ENCODE measurements at places on chromosomes 2 and 18.

DNA sequence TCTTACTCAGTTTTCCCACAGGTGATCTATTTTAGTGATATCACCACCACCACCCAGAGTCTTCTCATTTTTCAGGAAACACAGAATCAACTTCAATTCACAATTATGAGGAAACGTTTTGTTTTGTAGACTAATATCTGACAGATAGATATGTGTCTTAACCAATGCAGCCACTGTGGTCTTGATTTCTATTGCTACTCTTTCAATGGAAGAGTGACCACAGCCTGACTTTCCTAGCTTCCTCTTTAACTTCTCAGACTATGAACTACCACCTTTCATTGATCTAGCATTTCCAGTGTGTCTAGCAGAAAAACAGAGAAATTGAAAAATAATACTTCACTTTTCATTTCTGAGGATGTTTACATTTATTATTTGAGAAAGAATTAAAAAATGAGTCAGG is 20.5 kb downstream of the ADAM17 start:
- DNase-seq, result no peak

DNA sequence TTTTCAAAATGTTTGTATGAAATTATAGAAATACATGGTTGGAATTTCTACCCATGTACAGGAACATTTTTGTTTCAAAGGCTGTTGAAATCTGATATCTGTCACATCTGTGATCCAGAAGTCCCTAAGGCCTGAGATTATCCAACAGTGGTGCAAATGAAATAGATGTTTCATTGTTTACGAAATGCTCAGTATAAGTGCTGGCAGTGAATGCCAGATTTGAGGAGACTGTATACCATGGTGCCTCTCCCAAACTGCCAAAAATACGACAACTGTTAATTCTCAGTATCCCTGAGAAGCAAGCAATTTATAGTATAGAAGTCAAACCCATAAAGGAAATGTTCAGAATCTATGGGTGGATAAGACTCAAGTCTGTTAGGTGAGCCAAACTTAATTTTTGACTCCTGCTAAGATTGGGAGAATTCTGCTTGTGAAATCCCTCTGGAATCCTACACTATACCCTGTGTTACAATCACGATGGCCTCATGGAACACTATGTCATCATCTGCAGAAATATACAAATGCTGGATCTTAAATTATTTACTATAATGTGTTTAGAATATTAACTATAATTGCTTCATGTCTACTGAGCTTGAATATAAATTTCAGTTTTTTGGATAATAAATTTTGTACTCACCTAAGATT is 71.2 kb upstream of the DOCK10 start:
- no peak for DNase-seq

DNA sequence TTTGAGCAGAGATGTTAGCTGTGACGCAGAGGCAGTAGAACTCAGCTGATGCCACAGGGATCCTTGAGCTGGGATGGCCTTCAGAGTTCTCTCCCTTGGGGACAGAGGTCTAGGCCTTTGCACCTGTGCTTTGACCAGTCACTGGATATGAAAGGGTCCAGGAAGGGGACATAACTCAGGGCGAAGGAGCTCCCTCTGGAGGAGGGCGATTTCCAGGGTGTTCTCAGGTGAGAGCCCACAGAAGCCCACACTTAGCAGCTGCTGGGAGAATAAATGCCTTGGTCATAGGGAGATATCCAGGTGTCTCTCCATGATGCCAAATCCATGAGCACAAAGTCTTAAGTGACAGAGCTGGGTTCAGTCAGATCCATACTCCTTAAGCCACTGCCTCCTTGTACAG is 369.2 kb downstream of the NYAP2 start:
- DNase-seq, result no peak

DNA sequence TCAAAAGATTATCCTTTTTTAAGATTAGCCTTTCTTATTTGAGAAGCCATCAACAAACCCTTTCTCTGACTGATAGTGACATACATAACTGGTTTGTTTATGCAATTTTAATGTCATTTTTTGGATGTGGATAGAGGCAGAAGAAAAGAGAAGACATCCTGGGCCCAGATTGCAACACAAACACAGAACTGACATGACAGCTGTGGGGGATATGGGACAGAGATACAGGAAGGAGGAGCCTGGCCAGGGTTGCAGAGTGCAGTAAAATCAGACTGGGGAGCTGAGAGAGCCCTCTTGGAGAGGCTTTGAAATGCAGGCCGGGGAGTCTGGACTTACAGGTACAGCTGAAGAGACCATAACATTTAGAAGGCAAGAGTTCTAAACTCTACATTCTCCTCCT is 65.1 kb downstream of the SIGLEC15 start:
- no peak for DNase-seq

GRCh38 chr2:149221898-149222297 is 108.5 kb upstream of the LYPD6 start:
- no peak for DNase-seq

DNA sequence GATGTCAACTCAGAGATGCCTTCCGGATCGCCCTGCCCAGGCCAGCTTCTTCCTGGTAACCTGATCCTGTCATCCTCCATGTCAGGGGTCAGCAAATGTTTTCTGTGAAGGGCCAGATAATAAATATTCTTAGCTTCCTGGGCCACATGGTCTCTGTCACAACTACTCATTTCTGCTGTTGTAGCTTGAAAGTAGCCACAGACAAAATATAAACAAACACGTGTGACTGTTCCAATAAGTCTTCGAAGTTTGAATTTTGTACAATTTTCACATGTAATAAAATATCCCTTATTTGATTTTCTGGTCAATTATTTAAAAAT is 35.8 kb downstream of the ANXA4 start:
- DNase-seq, result no peak

GRCh38 chr2:16900405-16901025 is 234.9 kb upstream of the CYRIA start:
- no peak for DNase-seq

DNA sequence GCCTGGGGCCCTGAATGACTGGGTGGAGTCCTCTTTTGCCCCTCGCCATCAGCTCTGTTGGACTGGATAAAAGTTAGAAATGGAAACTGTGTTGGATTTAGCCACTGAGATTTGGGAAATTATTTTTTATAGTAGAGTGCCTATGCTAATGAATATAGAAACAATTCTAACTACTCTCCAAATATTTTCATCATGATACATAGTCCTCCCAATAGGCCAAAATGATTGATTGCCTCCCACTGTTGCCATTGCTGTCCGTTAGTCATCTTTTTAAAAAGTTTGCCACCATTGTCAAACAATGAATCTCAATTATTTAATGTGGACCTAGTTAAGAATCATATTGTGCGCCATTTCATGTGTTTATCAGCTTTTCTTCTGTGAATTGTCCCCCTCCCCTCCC is 417.0 kb downstream of the GALR1 start:
- no peak for DNase-seq

GRCh38 chr2:168753765-168754329 is 48.6 kb upstream of the NOSTRIN start:
- no peak for DNase-seq

DNA sequence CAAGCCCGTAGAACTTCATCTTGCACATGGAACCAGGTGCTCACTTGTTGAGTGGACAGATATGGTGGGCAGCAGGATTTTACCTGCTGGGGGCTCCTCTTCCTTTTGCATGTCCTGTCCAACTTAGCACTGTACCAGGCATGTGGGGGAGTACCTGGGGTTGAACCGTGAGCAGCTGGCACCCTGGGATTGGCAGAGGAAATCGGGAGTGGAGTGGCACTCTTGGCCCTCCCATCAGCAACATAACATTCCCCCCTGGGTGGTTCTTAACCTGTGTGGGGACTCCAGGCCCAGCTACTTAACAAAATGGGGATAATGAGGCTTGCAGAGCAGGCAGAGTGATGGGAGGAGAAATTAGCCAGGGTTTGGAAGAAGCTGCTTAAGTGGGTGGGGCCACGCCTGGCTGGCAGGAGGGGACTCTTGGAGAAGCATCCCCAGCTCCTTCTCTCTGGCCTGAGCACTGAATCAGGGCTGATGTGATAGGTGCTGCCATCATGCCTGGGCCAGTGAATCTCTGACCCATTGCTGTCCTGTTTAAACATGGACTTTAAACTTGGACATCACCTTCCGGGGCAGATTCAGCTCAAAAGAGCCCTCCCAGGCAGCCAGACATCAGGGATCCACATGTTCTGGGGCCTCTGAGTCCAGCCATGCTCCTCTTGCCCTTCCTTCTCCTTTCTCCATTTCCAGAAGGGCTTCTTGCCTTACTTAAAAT is 15.5 kb downstream of the FOSL2 start:
- DNase-seq, result no peak

DNA sequence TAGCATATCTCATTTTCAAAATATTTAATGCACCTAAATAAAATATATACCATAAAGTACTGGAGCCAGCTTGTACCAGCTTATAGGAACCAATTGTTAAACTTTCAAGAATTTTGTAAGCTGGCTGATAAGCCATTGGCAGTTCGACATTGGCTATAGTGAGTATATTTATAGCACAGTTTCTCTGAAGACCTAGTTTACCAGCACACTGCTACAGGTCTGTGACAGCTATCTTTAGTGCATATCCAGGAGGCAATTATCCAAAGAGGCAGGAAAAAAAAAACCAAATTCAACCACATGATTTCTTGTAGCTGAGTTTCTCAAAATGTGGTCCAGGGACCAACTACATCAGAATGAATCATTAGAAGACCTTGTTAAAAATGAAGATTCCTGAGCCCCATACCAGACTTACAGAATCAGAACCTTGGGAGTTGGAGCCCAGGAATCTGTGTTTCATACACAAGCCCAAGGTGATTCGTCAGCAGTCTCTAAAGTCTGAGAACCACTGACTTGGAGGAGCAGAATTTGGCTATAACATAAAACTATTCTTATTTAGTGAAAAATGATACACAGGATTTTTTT is 279.0 kb upstream of the NRP2 start:
- no peak for DNase-seq

- no peak for DNase-seq
Measured at GRCh38 chr2:40558761-40559160, 106.9 kb upstream of the SLC8A1 start.

GRCh38 chr18:28177828-28178635 is 1.1 kb upstream of the CDH2 start:
- no peak for DNase-seq

DNA sequence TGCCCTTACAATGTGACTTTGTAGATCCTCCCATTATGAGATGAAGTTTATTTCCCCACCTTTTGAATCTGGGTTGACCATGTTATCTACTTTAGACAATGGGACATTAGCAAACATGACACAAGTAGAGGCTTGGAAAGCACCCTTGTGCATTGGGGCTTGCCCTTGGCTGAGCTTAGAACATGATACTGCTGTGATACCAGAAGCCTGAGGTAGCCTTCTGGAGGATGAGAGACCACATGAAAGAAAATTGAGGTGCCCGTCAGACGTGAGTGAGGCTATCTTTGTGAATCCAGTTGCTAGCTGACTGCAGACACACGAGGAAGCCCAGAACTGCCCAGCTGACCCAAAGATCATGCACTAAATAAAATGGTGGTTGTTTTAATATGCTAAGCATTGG is 341.2 kb downstream of the CYP26B1 start:
- no peak for DNase-seq

- no peak for DNase-seq
Measured at GRCh38 chr2:63899639-63900038, 57.9 kb downstream of the UGP2 start.

DNA sequence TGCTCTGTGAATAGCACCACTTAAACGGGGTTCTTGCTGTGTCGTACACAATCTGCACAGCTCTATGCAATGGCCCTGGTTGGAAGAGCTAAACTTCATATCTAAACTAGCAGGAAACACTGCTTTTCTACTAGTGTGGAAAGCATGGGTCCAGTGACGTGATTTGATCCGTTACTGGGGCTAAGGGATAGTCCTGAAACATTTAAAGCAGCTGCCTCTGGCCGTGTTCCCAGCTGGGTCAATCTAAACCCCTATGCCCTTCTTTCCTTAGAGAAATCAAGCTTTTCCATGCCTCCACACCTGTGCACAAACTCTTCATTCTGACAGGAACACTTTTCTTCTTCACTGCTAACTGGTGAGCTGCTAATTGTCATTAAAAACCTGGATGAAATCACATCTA is 5.4 kb upstream of the IGFBP5 start:
- no peak for DNase-seq

- DNase-seq, result no peak
Measured at GRCh38 chr18:45851161-45851925, 25.9 kb downstream of the SIGLEC15 start.

GRCh38 chr2:133286326-133286922 is 281.8 kb downstream of the NCKAP5 start:
- DNase-seq, result no peak

DNA sequence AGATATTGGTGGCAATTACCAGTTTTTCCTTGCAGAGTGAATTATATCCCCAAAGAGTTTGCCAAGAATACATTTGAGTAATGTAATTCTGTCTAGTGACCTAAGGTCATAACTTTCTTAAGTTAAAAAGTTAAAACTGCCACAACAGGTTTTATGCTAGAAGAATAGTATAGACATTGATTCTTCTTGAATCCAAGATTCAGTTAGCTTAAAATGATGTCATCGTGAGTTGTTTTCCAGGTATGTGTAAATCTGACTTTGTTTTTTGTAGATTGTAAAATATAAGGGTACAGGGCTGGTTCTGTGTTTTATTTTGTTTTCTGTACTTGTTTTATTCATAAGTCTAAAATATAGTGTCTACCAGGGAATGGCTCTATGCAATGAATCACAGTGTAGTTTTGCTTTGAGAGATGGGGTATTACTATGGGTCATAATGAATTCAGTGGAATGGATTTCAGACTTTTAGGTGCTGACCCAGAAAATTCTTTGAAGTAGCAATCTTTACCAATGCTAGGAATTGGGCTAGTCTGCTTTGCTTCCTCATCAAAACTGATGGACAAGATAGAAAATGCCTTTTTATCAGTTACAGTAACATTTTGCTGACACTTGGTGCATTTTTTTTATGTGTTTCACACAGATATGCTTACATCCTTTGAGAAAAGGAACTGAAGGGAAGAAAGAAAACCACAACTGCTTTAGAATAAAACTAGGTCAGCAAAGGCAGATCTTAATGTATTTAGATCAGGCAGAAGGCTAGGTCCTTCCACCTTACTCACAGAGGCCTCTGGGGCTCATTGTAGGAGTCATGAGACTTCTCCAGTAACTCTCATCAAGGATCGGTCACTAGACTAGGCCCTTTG is 20.8 kb upstream of the MGAT5 start:
- DNase-seq, result no peak

- DNase-seq, result no peak
Measured at GRCh38 chr2:204434660-204435462, 110.4 kb upstream of the PARD3B start.

GRCh38 chr2:241011751-241012510 is 13.5 kb downstream of the SNED1 start:
- DNase-seq, result peak; percentile 11

DNA sequence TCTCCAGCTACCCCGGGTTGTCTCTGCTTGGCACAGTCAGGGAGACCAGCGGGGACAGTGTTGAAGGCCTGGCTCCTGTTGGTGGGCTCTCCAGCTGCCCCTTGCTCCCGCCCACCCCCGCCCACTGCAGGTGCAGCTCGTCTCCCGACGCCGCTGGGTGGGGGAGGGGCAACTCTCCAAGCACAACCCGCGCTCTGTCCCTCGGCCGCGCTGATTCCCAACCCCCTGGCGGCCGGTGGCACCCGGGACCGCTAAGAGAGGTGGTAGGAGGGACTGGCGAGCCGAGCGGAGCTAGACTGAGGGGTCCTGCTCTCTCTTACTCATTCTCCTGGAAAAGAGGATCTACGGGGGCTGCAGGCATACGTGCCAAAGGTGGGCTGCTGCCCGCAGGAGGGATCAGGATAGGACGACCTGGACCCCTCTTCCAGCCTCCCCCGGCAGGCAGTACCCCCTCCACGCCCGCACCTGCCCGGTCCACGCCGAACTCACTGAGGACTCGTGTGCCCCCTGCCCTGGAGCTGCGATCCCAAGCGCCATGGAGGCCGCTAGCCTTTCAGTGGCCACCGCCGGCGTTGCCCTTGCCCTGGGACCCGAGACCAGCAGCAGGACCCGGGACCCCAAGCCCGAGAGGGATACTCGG is 44.5 kb downstream of the DDX18 start:
- no peak for DNase-seq
